Thyroid gland (tissue), 4 donors: ENCODE measurements at places on chromosomes 6 and 20. TPM values are rescaled to one million over a fixed set of nuclear protein-coding genes. Genes with fewer than 3 reads are reported as not detected.
A peak's percentile ranks its signal among the peaks of the same experiment; 100 is the strongest.

MUCL3 gene
- not detected for total RNA-seq

- H3K36me3 ChIP-seq = no peaks in the 10 kb centered on the region
- no peaks in the 10 kb centered on the region for H3K27me3 ChIP-seq
- no peak overlapping the region for H3K27ac ChIP-seq
- H3K4me3 ChIP-seq = no peak overlapping the region
- no peak for DNase-seq
- H3K4me1 ChIP-seq = no peaks in the 10 kb centered on the region
These were observed 193.7 kb downstream of the GJA10 start for GRCh38 chr6:90088009-90088408.

GRCh38 chr20:34045294-34045693 is 51.6 kb downstream of the RALY start:
- H3K36me3 ChIP-seq = no peaks in the 10 kb centered on the region
- peaks cover 61% of the 10 kb centered on the region for H3K4me1 ChIP-seq
- DNase-seq = peak; percentile 51
- no peak overlapping the region for H3K27ac ChIP-seq

- H3K4me3 ChIP-seq = no peak within 1 kb of the TSS
- peak; percentile 38 for DNase-seq
- H3K27me3 ChIP-seq = no peaks in the 10 kb centered on the region
- H3K27ac ChIP-seq = no peak within 1 kb of the TSS
- H3K36me3 ChIP-seq = no peaks in the 10 kb centered on the region
These were observed at the start of gene PTCHD4 for GRCh38 chr6:48111143-48111506. Gene PTCHD4, minus strand, starts transcription at chr6:48111197. Its CDS starts 42,240 bp downstream, at chr6:48068957.
